CMK (cell line): ENCODE measurements at places on chromosomes 16 and 17.

- DNase-seq: no peak
These were observed 1.2 kb downstream of the AQP8 start for GRCh38 chr16:25217921-25218320.

DNA sequence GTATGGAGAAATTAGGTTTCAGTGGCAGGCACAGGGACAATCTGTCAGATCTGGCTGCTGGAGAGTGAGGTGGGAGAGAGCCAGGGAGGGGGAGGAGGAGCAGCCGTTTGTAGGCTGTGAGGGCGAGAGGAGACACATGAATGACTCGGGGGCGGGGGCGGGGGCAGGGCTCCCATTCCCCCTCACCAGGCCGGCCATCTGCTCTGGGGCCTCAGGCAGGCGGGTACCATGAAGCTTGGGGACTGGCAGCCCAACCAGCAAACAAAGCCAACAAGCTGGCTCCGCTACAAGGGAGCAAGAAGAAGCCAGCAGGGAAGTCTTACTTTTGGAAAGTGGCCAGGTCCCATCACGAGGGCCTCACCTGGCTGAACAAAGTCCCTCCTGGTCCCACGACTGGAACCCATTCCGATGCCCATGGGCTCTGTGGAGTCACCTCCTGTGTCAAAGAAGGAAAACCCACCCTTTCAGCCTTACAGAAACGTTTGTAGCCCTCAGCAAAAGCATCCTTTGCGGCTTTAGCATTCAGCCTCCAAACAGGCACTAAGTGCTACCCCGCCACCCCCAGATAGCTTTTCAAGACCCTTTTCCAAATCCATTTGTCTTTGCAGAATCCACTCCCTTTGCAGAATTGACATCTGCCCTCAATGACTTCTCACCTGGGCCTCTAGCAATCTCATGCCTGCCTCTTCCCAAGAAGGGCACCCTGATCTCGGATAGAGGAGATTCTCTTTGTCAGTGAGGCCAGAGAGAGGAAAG is 9.2 kb upstream of the SSTR2 start:
- no peak for DNase-seq

GRCh38 chr17:29154516-29155226 is 25.5 kb downstream of the MYO18A start:
- no peak for DNase-seq

DNA sequence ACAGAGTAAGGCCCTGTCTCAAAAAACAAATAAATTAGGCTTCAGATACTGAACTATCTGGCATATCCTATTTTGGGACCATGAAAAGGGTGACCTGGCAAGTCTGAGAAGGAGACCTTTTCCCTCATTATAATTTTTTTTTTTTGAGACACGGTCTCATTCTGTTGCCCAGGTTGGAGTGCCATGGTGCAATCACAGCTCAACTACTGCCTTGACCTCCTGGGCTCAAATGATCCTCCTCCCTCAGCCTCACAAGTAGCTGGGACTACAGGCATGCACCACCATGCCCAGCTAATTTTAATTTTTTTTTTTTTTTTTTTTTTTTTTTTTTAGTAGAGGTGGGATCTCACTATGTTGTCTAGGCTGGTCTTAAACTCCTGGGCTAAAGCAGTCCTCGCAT is 37.3 kb downstream of the PLCG2 start:
- DNase-seq: no peak

DNA sequence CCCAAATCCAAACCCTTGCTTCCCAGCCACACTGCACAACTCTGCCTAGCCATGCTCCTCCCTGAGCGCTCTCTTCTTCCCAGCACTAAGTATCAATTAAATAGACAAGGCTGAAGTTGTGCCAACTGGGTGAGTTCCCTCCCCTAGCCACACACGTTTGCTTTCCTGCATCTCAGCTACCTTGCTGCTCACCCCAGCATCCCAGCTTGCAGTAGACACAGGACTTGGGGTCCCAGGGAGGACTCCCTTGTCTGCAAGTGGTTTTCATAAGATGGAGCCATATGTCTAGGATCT is 4.9 kb downstream of the CCDC182 start:
- DNase-seq: no peak
